ENCODE measurements at places on chromosomes 2 and 18. TPM values are rescaled to one million over a fixed set of nuclear protein-coding genes. Genes with fewer than 3 reads are reported as not detected.

CXCR2 gene
- 6.4 TPM for total RNA-seq

PPP1R1C gene
- not detected for total RNA-seq

KLHL29 gene
- total RNA-seq, result 19.4 TPM

RAB6C gene
- not detected for total RNA-seq

PRKRA gene
- total RNA-seq, result 79.3 TPM

DNA sequence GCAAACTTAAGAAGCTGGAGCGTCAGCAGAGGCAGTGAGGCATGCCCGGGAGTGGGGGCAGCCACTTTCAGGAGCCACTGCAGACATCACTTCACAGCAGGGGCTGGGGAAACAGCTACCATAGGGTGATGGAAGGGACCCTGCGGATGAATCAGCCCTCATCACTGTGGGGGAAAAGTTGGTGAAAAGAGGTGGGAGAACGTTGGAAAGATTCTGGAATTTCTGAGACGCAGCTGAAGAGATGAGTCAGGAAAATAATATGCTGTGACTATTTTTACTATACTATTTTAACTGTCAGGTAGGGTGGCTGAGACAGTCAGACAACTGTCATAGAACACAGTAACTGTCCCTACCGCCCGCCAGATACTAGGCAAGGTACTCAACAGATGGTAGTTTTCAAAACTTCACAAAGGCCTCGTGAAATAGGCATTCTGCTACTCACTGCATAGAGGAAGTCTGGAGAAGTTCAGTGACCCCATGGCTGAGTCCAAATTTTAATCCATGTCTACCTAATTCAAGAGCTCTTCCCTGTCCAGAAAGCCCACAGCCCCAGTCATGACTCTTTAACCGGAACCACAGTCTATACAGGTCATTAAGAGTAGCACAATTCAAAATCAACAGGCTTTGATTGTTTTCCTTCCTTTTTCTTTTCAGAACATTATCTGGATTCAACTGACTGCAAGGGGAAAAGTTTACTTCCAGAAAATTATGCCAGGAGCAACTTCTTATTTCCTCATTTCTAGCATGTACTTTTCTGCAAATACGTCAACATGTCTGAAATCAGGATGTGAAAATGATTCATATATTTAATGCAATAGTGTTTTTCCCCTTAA, 39.3 kb upstream of the EPB41L3 start:
- H3K36me3 ChIP-seq, result no peaks in the 10 kb centered on the region
- H3K27me3 ChIP-seq, result no peaks in the 10 kb centered on the region
- H3K4me1 ChIP-seq, result no peaks in the 10 kb centered on the region

DNA sequence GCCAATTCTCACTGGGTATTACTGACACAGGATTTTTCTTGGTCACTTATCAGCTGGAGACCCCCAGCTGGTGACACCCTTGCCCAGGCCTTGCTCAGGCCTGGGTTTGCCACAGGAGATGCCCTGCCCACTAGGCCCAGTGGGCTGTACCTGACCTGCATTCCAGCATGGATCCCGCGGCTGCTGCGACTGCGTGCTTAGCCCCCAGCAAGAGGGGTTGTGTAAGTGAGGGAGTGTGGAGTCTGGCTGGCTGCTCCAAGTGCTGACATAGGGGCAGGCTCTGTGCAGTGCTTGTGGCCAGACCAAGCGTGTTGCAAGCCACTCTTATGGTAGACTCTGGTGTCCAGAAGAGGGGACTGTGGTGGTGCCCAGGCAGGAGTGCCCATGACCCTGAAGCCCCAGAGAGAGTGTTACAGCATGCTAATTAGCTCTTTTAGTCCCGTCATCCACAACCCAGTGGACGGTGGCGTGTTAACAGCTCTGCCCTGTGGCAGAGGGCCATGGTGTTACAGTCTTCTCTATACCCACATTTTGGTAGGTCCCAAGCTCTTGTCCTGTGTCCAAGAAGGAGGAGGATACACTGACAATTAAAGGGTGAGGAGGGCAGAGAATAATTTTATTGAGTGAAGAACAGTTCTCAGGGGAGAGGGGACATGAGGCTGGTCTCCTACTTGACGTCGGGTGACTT, 491.7 kb upstream of the MEIS1 start:
- H3K27ac ChIP-seq, result no peak overlapping the region
- no peaks in the 10 kb centered on the region for H3K4me1 ChIP-seq
- no peak for DNase-seq
- H3K36me3 ChIP-seq, result no peaks in the 10 kb centered on the region

GRCh38 chr2:175877845-175878544, 124.1 kb downstream of the LNPK start:
- H3K4me1 ChIP-seq, result no peaks in the 10 kb centered on the region
- H3K36me3 ChIP-seq, result no peaks in the 10 kb centered on the region
- H3K27me3 ChIP-seq, result no peaks in the 10 kb centered on the region

GRCh38 chr18:14928396-14928795, 180.4 kb downstream of the ANKRD30B start:
- DNase-seq, result no peak
- H3K27me3 ChIP-seq, result no peaks in the 10 kb centered on the region
- H3K4me3 ChIP-seq, result no peak overlapping the region

- H3K4me3 ChIP-seq, result no peak overlapping the region
- no peaks in the 10 kb centered on the region for H3K36me3 ChIP-seq
- no peak overlapping the region for H3K27ac ChIP-seq
Observed at GRCh38 chr2:180876506-180876905, 103.9 kb upstream of the UBE2E3 start.

GRCh38 chr2:229930656-229931055, 8.4 kb downstream of the FBXO36 start:
- no peaks in the 10 kb centered on the region for H3K4me1 ChIP-seq
- DNase-seq, result no peak
- H3K4me3 ChIP-seq, result no peak overlapping the region
- no peaks in the 10 kb centered on the region for H3K36me3 ChIP-seq
- H3K27me3 ChIP-seq, result no peaks in the 10 kb centered on the region

GRCh38 chr2:138649571-138649970, 130.6 kb downstream of the NXPH2 start:
- H3K27me3 ChIP-seq, result no peaks in the 10 kb centered on the region
- H3K36me3 ChIP-seq, result no peaks in the 10 kb centered on the region
- no peak overlapping the region for H3K4me3 ChIP-seq
- H3K27ac ChIP-seq, result no peak overlapping the region

All from vagina (tissue), 2 donors.